ENCODE measurements at places on chromosomes 11 and 22.

DNA sequence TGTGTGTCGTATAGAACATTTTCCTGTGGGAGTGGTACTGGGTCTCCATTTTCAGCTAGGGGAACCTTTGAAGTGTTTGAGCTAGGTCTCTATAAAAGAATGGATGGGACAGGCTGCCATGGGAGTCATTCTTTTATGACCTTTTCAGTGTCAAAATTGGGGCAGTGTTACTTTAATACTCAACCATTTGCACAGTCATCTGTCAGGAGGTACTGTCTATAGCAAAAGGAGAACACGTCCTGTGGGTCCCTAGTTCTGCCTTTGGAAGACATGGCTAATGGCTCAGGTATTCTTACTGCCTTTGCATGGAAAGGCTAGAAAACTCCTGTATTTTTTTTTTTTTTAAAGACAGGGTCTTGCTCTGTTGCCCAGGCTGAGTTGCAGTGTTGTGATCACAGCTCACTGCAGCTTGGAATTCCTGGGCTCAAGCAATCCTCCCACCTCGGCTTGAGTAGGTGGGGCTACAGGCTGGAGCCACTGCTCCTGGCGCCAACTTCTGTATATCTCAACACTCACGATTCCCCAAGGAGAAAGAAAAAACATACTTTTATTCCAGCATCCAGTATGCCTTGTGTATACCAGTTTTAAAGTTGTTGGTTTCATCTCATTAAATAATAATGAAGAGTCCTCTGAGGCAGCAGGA lies 2.1 kb upstream of the ATF4 start:
- no peak for DNase-seq

DNA sequence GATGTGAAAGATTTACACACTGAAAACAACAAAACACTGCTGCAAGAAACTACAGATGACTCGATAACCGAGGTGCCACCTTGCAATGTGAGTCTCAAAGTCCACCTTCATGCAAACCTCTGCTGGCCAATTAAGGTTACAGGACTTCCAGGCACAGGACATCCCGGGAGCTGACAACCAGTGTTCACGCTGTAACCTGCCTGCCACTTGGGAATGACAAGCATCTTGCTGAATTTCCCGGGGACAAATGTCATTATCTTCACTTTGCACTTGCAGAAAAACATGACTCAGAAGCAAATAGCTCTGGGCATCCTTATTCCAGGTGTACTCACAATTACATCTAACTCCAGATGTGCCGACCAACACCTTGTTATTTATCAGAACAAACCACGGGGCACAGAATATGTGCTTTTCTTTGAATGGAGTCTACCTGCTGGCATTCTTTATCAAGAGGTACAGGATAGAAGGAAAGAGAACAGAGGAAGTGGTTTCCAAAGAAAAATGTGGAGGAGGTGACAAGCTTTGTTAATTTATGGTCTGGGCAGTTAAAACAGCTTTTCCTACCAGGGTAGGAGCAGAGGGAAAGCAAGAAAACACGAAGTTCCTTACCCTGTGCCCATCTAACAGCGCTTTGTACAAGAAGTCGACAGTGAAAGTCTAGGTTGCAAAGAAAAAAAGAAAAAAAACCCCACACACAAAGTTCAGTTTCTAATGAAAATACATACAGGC lies 72.3 kb downstream of the SHANK2 start:
- DNase-seq = no peak

DNA sequence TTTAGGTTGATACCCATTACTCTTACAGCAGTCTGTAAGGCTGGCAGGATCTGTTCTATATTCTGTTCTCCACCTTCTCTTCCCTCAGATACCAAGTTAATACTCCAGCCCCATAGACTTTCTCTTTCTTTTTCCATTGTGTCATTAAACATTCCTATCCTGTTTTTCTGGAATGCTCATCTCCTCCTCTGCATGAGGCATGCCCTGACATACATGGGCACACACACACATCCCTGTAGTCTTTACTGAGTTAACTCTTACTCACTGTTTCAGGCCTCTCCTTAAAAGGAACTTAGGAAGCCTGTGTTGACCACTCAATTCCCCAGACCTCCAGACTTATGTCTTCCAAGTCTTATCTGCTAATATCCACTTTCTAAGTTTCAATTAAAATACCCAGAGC lies 476.8 kb downstream of the METTL15 start:
- no peak for DNase-seq

- DNase-seq = no peak
These were observed 297.7 kb upstream of the CCDC90B start for GRCh38 chr11:83583757-83584366.

GRCh38 chr11:115155320-115155719 lies 348.9 kb downstream of the CADM1 start:
- DNase-seq = no peak

DNA sequence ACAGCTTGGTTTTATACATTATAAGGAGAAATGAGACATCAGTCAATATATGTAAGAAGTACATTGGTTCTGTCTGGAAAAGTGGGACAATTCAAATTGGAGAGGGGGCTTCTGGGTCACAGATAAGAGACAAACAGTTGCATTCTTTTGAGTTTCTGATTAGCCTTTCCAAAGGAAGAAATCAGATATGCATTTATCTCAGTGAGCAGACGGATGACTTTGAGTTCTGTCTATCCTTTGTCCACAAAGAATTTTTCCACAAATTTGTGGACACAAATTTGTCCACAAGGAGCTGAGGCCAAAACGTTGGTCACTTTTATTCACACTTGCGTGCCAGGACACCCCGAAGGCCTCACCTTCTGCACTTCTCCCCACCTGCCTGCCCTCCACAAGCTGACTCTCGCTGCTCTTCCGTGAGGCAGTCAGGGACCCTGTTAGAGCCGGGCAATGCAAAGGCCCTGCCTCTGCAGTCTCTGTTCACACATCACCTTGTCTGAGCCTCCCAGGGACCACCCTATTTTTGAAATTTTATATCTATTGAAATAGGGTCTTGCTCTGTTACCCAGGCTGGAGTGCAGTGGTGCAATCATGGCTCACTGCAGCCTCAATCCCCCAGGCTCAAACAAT lies 20.5 kb downstream of the IL17REL start:
- DNase-seq = no peak

- DNase-seq = no peak
These were observed 32.6 kb downstream of the YPEL1 start for GRCh38 chr22:21702700-21703683.

DNA sequence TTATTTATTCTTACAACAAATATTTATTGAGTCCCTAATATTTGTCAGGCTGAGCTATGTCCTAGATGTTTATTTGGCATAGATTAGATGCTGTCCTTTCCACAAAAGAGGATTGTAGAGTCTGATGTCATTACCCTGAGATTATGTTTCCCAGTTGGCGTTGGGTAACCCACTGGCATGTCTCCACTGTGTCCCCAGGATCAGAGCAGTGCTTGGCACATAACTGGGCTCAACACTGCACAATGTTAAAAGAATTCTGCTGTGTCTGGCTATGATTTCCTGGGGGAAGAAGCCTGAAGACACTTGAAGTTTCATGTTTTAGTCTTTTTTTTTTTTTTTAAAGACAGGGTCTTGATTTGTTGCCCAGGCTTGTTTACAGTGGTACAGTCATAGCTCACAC lies 4.0 kb downstream of the RCN1 start:
- DNase-seq = no peak

- DNase-seq = no peak
These were observed 19.2 kb upstream of the TH start for GRCh38 chr11:2190657-2191471.

GRCh38 chr11:108694846-108695245 lies 30.0 kb downstream of the DDX10 start:
- DNase-seq = no peak

DNA sequence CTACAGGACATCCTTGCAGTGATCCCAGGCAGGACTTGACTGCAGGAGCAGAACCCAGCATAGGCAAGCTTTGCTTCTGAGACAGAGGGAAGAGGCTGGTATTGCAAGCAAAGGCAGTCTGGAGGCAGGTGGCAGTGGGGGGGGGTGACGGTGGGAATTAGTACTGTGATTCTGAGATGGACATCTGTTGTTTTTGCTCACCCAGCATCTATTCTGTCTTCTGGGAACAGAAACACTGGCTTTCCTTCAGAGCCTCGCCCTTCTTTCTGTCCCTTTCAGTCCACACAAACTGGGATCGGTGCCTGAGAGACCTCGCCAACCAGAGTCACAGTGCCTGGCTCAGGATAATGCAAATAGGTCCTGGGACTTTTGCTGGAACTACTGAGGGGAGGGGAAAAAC lies 31.2 kb upstream of the RASL10A start:
- DNase-seq = no peak

DNA sequence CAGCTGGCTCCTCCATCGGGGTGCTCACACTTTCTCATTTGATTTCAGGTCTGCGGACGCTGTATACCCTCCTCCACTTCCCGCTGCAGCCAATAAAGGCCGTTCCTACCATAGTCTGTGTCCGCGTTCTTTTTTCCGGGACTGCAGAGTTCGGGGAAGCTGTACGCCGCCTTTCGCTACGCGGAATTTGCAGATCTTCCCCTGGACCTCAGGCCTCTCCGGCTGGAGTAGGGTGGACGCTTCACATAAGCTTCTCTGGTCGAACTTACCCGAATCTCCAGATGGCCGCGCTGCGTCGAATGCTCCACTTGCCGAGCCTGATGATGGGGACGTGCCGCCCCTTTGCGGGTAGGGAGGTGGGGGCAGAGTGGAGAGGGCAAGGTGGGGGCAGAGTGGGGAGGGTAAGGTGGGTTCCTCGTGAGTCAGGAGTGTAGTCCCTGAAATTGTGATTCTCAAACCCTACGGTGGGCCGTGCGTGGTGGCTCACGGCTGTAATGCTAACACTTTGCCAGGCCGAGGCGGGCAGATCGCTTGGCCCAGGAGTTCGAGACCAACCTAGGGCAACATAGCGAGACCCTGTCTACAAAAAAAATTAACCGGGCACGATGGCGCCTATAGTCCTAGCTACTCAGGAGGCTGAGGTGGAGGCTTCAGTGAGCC lies 617 bp downstream of the CSKMT start:
- DNase-seq = no peak

- DNase-seq = no peak
These were observed 11.1 kb downstream of the YAP1 start for GRCh38 chr11:102121329-102121728.

DNA sequence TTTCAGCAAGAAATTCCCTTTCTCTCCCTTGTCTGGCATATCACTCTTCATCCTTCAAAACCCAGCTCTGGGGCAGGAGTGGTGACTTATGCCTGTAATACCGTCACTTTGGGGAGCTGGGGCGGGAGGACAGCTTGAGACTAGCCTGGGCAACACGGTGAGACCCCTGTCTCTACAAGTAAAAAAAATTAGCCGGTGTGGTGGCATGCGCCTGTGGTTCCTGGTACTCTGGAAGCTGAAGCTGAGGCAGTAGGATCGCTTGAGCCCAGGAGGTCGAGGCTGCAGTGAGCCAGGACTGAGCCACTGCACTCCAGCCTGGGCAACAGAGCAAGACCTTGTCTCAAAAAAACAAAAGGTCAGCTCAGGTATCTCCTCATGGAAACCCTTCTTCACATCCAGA lies 1.4 kb upstream of the RCE1 start:
- no peak for DNase-seq

DNA sequence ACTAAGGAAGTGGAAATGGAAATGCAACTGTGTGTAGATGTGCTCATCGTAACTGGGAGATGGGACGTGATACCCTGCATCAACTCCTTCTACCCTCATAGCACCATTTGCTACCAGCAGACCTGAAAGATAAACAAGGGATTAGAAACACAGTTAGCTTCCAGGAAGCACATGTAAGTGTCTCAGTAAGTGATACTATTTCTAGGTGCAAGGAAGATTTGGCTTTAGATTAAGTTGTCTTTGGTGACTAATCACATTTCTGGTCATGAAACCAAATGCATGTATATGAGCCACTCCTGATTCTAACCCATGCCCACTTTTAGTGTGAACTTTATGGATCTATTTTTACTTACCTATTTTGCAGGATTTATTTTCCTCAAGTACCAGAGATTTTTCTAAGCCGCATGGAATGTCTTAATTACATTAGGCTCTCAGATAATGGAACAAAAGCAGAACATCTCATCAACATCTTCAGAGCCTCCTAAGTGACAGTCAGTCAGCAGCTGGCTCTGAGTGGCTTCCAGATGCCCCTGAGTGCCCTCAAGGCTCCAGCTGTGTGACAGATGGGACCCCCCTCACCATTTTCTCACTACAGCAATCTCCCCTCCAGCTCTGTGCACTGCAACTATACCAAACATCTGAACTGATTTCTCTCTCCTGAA lies 21.2 kb downstream of the SLC5A12 start:
- no peak for DNase-seq

DNA sequence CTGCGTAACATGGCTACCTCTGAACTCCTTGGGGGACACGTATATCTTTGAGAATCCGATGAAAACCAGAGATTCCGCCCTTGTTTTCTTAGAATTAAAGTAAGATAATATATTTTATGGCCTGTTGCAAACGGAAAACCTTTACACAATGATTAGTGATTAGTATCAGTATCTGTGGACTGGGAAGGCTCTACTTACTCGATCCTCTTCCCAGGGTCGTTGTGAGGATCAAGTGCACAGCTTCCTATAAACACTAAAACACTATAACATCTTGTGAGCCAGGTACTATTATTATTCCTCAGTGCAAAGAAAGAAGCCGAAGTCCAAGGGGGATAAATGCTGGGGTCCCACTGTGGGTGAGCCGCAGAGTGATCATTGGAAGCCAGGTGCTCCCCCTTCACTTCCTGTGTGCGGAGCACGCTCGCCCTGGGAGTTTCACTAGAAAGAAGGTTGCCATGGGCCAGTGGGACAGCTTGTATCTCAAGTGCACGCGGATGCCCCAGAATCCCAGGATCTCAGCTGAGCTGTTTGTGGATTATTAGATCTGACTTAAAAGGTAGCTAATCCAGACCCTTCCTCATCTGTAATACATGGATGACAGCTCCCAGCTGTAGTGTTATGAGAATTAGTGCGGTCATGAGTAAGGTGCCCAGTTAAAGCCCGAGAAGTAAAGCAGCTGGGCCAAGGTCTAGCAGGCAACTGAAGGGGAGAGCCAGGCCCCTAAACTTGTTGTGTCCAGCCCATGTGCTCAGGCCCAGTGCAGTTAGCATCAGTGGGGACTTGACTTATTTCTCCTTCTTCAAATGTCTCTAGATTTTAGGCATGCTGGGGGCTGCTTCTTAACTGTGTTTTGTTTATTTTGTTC lies 839 bp downstream of the CBY1 start:
- peak; percentile 2 for DNase-seq

- no peak for DNase-seq
These were observed 85.5 kb upstream of the WNT11 start for GRCh38 chr11:76291576-76292526.

DNA sequence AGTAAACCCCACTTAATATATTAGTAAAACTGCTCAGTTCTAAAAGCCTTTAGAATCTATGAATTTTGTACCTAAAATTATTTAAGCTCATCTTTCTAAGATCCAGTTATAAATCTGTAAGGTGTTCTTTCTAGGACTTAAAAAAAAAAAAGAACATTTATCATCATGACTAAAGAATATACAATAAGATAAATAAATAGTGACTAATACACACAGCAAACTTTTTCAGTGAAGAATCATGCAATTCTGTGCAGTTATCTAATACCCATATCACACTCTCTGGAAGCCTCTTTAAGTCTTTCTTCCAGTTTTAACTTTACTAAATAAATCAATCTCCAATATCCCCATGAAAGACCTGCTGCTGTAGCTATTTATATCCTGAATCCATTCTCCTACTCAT lies 59.8 kb downstream of the CEP57 start:
- DNase-seq = no peak

- no peak for DNase-seq
These were observed 80.1 kb downstream of the PICALM start for GRCh38 chr11:85988780-85989179.

Data from NCI-H526 treated with DMSO at 0.1 percent for 48 hours (cell line).